RKO (cell line): ENCODE measurements at places on chromosomes 3 and 15.
A peak's percentile ranks its signal among the peaks of the same experiment; 100 is the strongest.

GRCh38 chr3:177523872-177524438 is 326.7 kb upstream of the TBL1XR1 start:
- no peak for DNase-seq

GRCh38 chr3:128369881-128370642 is 96.6 kb downstream of the DNAJB8 start:
- no peak for DNase-seq

DNA sequence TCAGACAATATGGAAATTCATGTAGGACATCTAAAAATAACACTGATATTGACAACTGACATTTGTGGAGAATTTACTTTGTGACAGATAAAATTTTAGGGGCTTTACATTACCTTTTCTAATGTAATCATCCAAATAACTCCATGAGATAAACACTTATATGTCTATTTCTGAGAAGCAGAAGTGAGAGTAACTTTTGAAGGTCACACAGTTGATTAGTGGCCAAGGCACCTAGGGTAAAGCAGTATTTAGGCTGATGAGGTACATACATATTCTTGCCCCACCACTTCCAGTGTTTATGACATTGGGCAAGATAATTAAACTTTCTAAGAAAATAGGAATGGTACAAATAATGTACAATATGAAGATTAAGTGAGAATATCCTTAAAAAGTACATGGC is 248.4 kb downstream of the CPNE4 start:
- DNase-seq = no peak

- DNase-seq = peak; percentile 50
These were observed 20.4 kb downstream of the TERC start for GRCh38 chr3:169744366-169745054.

- no peak for DNase-seq
These were observed 666.3 kb downstream of the ZBBX start for GRCh38 chr3:166713787-166714186.

- DNase-seq = no peak
These were observed 98.6 kb downstream of the FBLN2 start for GRCh38 chr3:13647298-13648059.

GRCh38 chr3:135041601-135042000 is 246.5 kb downstream of the EPHB1 start:
- no peak for DNase-seq

- peak; percentile 84 for DNase-seq
These were observed 213.2 kb upstream of the PFN2 start for GRCh38 chr3:150183678-150184425.
